Thyroid gland (tissue), 4 donors: ENCODE measurements at places on chromosomes 13 and 19. TPM values are rescaled to one million over a fixed set of nuclear protein-coding genes. Genes with fewer than 3 reads are reported as not detected.

GRCh38 chr13:70694996-70695715, 586.9 kb upstream of the KLHL1 start:
- H3K4me1 ChIP-seq: no peaks in the 10 kb centered on the region
- no peak for DNase-seq
- no peaks in the 10 kb centered on the region for H3K36me3 ChIP-seq
- H3K27me3 ChIP-seq: no peaks in the 10 kb centered on the region
- H3K27ac ChIP-seq: no peak overlapping the region
- no peak overlapping the region for H3K4me3 ChIP-seq

DNA sequence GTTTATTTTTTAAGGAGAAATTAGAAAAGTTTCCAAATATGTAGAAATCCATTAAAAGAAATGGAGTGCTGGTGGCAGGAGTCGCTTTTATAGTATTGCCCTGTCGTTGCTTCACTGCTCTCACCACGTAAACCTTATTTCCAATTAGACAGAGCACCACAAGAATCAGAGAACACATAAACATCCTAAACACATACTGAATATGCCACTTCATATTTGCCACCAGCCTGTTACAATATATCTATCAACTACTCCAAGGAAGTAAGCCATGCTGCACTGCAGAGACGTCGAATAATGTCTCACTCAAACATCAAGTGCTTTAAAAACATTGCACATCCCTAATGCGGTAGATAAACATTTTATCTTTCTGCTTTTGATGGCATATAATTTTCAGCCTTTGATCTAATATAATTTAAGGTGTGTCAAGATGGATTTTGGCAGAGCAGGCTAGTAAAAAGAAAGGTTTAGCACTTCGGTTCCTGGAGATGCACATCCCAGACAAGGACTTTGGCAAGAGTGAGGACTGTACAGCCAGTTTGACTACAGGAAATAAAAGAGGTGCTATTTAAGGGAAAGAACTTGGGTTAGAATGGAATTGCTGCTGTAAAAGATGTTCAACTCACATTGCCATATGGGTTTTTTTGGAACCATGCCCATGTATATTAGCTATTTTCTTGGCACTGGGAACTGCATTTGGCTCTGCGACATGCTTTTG, 932.3 kb downstream of the EFNB2 start:
- no peak overlapping the region for H3K4me3 ChIP-seq
- H3K27ac ChIP-seq: no peak overlapping the region
- H3K4me1 ChIP-seq: no peaks in the 10 kb centered on the region

DNA sequence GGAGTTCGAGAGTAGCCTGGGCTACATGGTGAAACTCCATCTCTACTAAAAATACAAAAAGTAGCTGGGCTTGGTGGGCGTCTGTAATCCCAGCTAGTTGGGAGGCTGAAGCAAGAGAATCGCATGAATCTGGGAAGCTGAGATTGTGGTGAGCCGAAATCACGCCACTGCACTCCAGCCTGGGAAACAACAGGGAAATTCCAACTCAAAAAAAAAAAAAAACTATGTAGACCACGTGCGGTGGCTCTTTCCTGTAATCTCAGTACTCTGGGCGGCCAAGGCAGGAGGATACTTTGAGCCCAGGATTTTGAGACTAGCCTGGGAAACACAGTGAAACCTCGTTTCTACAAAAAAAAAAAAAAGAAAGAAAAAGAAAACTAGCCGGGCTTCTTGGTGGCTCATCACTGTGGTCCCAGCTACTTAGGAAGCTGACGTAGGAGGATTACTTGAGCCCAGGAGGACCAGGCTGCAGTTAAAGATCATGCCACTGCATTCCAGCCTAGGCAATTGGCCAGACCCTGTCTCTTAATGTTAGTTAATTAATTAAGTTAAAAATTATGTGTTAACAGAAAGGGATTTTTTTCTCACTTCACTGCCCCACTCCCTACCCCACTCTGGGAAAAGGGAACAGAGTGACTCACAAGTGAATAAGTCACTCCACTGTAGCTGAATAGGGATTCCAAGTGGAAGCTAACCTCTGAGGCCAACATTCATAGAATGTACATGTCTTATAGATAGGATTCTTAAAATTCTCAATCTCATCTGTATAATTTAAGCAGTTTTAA, 2.2 kb downstream of the ZNF83 start:
- no peaks in the 10 kb centered on the region for H3K27me3 ChIP-seq
- no peak overlapping the region for H3K27ac ChIP-seq
- H3K4me1 ChIP-seq: peaks cover 11% of the 10 kb centered on the region
- no peak for DNase-seq
- no peaks in the 10 kb centered on the region for H3K36me3 ChIP-seq

- H3K27me3 ChIP-seq: no peaks in the 10 kb centered on the region
- no peak for DNase-seq
- H3K27ac ChIP-seq: no peak overlapping the region
These were observed 49.9 kb downstream of the RAB20 start for GRCh38 chr13:110511509-110512181.

GRCh38 chr13:43324129-43324528, 300.7 kb downstream of the DNAJC15 start:
- no peaks in the 10 kb centered on the region for H3K27me3 ChIP-seq
- H3K27ac ChIP-seq: no peak overlapping the region
- no peaks in the 10 kb centered on the region for H3K4me1 ChIP-seq
- H3K36me3 ChIP-seq: no peaks in the 10 kb centered on the region
- no peak overlapping the region for H3K4me3 ChIP-seq

- H3K27ac ChIP-seq: no peak overlapping the region
- no peak overlapping the region for H3K4me3 ChIP-seq
- DNase-seq: no peak
- no peaks in the 10 kb centered on the region for H3K4me1 ChIP-seq
These were observed 66.9 kb upstream of the TM9SF2 start for GRCh38 chr13:99434258-99434788.

DNA sequence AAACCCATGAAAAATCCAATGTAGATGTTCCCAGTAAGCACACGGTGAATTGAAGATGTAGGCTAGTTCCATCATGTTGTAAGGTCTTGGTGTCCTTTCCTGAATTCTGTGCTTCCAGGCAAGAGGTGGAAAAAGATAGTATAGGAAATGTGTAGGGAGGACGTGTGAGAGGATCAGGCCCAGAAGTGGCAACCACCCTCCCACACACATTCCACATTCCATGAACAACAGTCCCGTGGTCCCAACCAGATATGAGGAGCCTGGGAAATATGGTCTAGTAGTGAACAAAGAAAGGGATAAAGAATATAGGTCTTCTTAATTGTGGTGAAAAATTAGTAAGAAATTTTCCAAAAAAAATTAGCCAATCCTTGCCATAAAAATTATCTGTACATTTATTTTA, 1254.2 kb upstream of the SLC10A2 start:
- H3K4me1 ChIP-seq: no peaks in the 10 kb centered on the region
- no peak overlapping the region for H3K4me3 ChIP-seq
- H3K27me3 ChIP-seq: no peaks in the 10 kb centered on the region
- H3K27ac ChIP-seq: no peak overlapping the region
- no peaks in the 10 kb centered on the region for H3K36me3 ChIP-seq
- no peak for DNase-seq

- no peaks in the 10 kb centered on the region for H3K27me3 ChIP-seq
- no peak overlapping the region for H3K4me3 ChIP-seq
- no peak for DNase-seq
- H3K36me3 ChIP-seq: no peaks in the 10 kb centered on the region
These were observed 146.2 kb downstream of the ABCC4 start for GRCh38 chr13:95155093-95155492.

DNA sequence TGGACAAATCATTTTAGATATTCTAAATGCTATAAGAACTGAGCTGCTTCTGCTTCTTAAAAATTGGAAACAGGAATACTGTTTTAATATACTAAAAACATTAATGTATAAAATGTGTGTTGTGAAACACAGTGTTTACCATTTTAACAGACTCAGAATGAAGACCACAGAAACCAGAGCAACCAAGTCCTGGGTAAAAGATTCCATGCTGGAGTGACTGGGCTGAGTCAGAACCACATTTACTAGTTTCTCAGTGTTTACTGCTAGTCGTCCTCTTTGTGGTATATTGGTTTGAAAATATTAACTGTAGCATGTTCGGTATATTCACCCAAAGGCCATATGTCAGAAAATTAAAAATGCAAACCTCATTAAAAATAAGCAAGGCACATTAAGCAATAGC, 31.9 kb downstream of the ANKRD10 start:
- no peak overlapping the region for H3K4me3 ChIP-seq
- H3K27ac ChIP-seq: no peak overlapping the region
- no peaks in the 10 kb centered on the region for H3K4me1 ChIP-seq

GRCh38 chr19:15426485-15427349, 7.9 kb upstream of the AKAP8L start:
- no peak overlapping the region for H3K4me3 ChIP-seq
- no peaks in the 10 kb centered on the region for H3K27me3 ChIP-seq
- peaks cover 9% of the 10 kb centered on the region for H3K4me1 ChIP-seq
- no peak overlapping the region for H3K27ac ChIP-seq
- peaks cover 49% of the 10 kb centered on the region for H3K36me3 ChIP-seq
- no peak for DNase-seq

DNA sequence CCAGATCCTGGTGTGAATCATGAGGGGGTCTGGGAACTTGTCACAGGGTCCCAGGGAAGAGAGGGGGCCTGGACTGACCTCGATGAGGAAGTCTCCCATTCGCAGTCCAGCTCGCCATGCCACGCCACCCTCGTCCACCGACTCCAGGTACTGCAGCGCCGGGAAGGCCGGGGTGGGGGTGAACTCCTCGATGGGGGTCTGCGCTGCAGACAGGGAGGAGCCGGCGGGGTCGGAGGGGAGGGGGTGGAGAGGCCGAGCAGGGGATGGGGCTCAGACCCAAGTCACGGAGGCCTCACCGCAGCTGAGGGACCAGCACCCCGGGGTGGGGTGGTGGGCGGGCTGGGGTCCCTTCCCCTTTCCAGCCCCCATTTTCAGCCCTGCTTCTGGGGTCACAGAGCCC, 30.8 kb downstream of the SHANK1 start:
- no peak overlapping the region for H3K27ac ChIP-seq
- H3K4me3 ChIP-seq: no peak overlapping the region
- H3K36me3 ChIP-seq: no peaks in the 10 kb centered on the region
- H3K4me1 ChIP-seq: no peaks in the 10 kb centered on the region
- H3K27me3 ChIP-seq: no peaks in the 10 kb centered on the region
- no peak for DNase-seq

The LYL1 gene
- total RNA-seq: 4.2 TPM

The HTR2A gene
- 0.22 TPM for total RNA-seq

The CGB8 gene
- not detected for total RNA-seq

The IGFL4 gene
- total RNA-seq: not detected

The CCDC70 gene
- not detected for total RNA-seq

The CERS1 gene
- 1.3 TPM for total RNA-seq

The FSD1 gene
- not detected for total RNA-seq
